Heart left ventricle (tissue), 16 donors: ENCODE measurements at places on chromosomes 7 and 10. TPM values are rescaled to one million over a fixed set of nuclear protein-coding genes. Genes with fewer than 3 reads are reported as not detected.

GRCh38 chr7:55065511-55066229, 46.9 kb downstream of the EGFR start:
- no peak for DNase-seq

- DNase-seq = no peak
These were observed 84.2 kb upstream of the FRMD4A start for GRCh38 chr10:14414901-14415300.

- no peak for DNase-seq
These were observed 22.1 kb downstream of the KLLN start for GRCh38 chr10:87841186-87841585.

CUEDC2 gene
- 79.2 TPM for total RNA-seq

CHAT gene
- total RNA-seq = not detected

CRPPA gene
- total RNA-seq = 6.1 TPM

GRCh38 chr7:91286432-91286831, 22.2 kb downstream of the FZD1 start:
- DNase-seq = no peak

- no peak for DNase-seq
These were observed 38.9 kb upstream of the DGKI start for GRCh38 chr7:137885678-137886077.

DNA sequence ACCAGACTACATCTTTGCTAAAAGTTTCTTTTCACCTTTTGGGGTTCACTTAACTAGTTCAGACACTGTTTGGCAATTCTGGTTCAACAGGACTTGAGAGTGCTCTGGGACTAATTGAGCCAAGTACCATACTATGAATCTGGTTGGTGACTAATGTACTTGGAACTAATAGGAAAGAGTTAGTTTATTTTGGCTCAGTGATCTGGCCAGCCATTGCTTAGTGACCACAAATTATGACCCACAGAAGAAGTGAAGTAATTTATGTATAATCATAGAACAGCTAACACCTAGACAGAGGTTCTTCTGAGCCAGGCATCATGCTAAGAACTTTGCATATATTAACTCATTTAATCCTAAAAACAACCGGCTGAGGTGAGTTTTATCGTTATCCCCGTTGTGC, 126.5 kb upstream of the JCAD start:
- DNase-seq = no peak

- DNase-seq = no peak
These were observed 38.8 kb upstream of the DNAH11 start for GRCh38 chr7:21504021-21504420.

DNA sequence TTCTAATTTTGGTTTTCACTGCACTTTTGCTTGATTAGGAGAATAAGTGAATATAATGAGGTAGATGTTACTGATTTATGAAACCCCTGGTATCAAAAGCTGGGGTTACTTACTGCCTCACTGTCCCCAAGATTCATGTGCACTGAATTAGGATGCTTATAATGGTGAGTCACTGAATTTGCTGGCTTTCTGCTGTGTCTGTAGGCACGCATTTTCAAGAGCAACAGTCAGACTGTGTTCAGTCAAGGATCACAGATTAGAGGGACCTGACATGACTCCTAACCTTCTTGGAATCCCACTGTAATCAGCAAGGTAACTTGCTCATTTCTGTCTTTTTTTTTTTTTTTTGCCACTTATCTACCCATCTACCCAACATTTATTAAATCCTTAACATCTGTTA, 59.7 kb downstream of the GPR85 start:
- DNase-seq = no peak

SLC18A2 gene
- total RNA-seq = not detected

TSPAN13 gene
- total RNA-seq = 10.4 TPM

- DNase-seq = no peak
These were observed 66.1 kb downstream of the THNSL1 start for GRCh38 chr10:25082276-25083204.

DNA sequence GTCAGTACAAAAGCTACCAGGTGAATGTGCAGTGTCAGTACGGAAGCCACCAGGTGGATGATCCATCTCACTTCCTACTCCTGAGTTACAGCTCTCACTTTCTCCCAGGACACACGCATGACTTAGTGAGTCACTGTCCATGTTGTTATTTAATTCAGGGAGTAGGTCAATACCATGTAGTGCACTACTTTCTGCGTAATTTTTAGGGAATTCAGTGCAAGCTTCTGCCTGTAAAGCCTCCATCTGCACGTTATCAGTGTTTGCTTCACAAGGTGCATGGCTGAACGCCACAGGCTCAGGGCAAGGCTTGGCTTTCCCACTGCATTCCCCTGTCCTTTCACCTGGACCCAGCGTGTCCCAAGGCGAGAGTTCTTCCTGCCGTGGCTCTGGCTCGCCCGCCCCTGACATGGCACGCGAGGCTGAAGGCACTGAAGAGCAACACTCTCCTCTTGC, 59.5 kb downstream of the LARP4B start:
- no peak for DNase-seq

OR2F2 gene
- not detected for total RNA-seq

- DNase-seq = no peak
These were observed 7.6 kb downstream of the ITPRID1 start for GRCh38 chr7:31521336-31522010.

GSDME gene
- total RNA-seq = 3.1 TPM

DNA sequence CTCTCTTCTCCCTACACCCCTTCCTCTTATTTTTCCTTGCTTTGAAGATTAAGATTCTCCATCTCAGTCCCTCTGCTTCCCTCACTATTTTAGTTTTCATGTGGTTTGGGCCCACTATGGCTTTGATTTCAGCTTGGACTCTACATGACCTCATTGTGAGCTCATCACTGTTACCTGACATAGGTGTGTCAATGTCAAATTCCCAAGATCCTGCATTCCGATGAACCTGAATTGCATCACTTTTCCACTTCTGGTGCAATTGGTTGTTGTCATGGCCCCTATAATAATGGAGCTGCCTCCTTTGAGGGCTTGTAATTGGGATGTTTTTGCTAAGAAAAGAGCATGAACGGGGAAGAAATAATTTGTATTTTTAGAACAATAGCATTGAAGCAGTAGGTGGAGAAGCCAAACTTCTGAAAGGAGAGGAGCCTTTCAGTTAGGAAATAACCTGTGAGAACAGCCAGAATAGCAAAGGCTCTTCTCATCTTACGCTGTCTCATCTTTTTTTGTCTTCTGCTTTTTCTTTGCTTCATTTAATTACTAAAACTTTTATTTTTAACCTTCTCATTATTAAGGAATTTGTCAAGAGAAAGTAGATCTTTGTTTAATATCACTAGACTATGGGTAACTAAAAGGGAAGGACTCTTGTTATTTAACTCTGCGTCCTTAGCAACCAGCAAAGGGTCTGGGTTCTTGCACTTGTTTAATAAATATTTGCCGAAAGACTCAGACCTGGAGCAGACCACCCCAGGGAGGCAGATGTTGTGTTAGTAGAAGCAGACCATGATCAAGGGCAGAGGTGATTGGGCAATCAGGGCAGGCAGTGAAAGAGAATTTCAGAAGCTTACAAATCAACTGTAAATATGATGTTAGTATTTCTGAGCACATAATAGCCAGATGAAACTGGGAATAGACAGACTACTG, 95.4 kb downstream of the TES start:
- DNase-seq = no peak

GRCh38 chr10:78471723-78472550, 438.3 kb downstream of the RPS24 start:
- DNase-seq = no peak

DNA sequence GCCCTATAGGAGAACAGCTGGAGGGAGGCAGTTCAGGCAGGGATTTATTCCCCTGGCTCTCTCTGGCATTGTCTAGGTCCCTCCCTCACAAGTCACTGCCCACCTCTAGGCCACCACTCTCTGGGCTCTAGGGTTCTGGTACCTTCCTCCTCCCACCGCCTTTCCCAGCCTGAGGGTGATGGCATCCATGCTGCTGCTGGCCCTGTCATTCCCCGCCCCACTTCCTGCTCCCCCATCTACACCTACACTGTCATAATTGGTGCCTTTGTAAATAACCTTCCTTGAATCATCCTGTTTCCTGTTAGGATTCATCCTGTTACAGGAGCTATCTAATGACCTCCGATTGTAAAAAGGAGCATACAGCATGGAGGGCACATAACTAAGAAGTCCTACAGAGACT, 303.3 kb upstream of the COBL start:
- no peak for DNase-seq

DNA sequence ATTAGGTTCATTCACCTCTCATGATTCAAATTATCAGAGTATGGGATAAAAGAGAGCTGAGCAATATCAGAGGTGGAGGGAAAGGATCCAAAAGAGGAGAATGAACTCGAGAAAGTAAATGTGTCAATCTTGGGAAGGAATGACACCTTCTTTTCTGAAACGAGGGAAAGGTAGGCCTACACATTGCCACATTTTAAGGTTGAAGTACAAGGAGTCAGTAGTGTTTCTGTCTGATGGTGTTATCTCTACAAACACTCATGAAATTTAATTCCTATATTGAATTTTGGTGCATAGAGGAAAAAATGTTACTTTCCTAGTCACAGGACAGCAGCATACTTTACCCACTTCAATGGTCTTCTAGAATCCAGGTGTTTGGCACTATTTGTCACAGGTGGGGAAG, 90.2 kb downstream of the DNAJB9 start:
- DNase-seq = no peak

DNA sequence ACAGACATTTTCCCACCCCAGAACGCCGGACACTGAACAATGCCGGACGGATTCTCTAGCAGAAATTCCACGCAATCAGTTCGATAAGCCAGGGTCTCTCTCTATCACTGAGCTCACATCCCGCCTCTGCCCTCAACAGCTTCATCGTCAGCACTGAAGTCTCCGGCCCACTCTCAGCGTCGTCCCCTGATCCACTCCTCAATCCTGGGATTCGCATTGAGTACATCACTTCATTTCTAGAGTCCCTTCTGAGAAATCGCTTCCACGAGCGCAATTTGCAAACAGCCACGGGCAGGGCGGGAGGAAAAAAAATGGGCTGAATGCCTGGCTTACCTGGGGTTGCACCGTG, 365 bp downstream of the YME1L1 start:
- DNase-seq = no peak

UTF1 gene
- not detected for total RNA-seq

FRMD4A gene
- total RNA-seq = 21.0 TPM

GRCh38 chr7:130669085-130669700, 645 bp upstream of the COPG2 start:
- no peak for DNase-seq

GRCh38 chr7:129923709-129924108, 29.1 kb downstream of the UBE2H start:
- no peak for DNase-seq

SHTN1 gene
- 3.4 TPM for total RNA-seq

DNA sequence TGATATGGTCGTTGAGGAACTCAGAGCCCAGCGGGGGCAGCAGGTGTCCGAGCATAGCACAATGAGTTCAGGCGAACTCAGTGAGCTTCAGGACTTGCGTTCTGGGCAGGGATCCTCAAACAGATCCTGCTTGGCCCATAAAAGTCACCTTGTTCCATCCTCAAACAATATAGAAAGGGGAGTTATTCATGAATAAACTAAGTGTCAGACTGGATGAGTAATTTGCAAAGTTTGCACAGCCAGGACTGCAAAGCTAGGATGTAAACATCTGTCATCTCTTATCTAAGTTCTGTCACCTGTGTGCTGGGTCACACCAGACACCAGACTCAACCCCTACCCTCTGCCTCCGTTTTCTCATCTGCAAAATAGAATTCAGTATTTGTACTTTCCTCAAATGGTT, 58.0 kb upstream of the PFKP start:
- DNase-seq = no peak

NEUROG3 gene
- total RNA-seq = not detected

DNA sequence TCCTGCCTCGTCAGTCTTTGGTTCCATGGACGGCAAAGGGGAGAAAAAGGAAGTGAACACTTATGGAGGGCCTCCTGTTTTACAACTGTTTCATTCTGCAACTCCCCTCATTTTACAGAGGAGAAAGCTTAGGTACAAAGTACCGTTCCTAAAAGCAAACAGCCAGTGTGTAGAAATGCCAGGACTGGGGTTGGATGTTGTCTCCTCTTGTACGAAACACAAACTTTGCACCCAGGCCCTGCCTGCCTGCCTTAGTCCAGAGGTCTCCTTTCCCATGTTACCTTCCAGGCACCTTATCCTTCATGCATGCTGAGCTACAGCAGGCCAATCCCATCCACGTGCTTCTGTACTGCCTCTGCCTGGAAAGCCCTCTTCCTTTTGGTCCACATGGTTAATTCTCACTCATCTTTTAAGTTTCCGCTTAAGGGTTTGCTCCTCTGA, 86.0 kb downstream of the ICA1 start:
- DNase-seq = no peak

DMBT1 gene
- not detected for total RNA-seq

DNA sequence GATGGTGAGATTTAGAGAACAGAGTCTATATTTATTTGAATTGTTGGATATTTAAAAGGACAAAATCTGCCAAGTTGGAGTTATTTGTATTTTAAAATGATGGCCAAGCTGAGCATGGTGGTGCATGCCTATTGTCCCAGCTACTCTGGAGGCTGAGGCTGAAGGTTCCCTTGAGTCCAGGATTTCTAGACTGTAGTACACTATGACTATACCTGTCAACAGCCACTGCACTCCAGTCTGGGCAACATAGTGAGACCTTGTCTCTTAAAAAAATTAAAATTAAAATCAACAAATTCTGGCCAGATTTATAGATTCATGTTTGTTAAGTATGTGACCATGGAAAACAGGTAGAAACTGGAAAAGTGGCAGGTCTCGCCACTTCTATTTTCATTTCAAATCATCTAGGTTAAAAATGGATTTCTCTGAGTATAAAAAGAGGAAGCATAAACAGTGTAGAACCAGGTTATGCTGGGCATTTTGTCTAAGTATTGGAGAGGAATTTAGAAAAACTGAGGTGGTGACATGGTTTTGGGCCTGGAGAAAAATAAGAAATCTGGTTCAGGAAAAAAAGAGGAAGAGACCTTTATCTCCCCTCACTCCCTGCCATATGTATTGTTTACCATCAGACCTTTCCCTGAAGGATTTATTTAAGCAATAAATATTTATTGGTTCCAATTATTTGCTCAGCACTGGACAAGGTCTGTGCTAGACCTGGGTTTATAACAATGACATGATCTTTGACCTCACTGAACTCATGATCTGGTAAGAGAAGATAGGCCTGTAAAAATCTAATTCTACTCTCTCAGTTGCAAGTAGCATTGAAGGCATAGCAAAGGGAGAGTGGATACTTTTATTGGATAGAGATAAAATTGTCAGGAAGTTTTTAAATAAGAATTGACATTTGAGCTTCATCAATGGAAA, 134.2 kb downstream of the TSPAN12 start:
- DNase-seq = no peak

CALML3 gene
- total RNA-seq = not detected

GRCh38 chr7:143305423-143306070, 10.4 kb upstream of the CLCN1 start:
- peak; percentile 83 for DNase-seq

DNA sequence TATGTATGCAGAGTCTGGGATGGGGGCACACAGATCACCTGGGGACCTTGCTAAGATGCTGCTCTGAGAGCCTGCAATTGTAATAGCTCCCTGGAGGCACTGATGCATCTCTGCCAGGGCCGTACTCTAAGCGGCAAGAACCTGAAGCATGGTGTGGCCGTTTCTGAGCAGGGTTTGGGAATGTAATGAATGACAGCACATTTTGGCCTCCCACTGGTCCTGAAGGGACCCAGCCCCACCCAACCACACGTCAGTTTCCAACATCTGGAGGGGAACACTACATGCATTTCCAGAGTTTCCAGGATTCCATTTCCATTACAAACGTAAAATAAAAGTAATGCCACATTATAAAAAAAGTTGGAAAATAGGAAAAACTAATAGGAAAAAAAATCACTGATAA, 14.0 kb downstream of the ZCCHC24 start:
- no peak for DNase-seq

PRR15 gene
- total RNA-seq = 0.20 TPM
